ENCODE measurements at places on chromosomes 1 and 21.

GRCh38 chr1:164668491-164669400 is 109.8 kb downstream of the PBX1 start:
- no peak for DNase-seq

- no peak for DNase-seq
Observed at GRCh38 chr1:223760833-223761232, 48.5 kb downstream of the CAPN2 start.

GRCh38 chr1:200991097-200991614 is 32.4 kb downstream of the KIF21B start:
- no peak for DNase-seq

DNA sequence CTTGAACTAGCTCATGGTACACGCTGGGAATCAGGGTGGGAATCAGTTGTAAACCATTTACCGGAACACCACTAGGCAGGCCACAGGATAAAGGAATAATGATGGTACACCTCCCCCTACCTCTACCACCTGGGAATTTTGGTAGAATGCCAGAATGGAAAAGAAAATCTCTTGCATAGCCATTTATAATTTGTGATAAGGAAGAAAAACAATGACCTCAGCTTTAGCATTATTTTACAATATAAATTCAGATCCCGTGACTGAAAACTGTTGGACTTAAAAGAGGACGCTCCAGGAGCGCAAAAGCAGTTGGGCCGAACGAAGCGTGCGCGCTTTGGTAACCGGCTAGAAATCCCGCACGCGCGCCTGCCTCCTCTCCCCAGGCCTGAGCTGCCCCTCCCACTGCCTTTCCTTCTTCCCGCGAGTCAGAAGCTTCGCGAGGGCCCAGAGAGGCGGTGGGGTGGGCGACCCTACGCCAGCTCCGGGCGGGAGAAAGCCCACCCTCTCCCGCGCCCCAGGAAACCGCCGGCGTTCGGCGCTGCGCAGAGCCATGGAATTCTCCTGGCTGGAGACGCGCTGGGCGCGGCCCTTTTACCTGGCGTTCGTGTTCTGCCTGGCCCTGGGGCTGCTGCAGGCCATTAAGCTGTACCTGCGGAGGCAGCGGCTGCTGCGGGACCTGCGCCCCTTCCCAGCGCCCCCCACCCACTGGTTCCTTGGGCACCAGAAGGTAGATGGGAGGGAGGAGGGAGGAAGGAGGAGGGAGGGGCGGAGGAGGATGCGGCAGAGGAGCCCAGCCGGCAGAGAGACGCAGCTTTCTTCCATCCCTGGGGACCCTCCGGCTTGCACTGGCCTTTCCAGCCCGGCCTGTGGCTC is at the start of gene CYP4X1:
TSS of gene CYP4X1 (plus strand) at position 402 of the 873 bp plus-strand sequence. CDS start at position 551, 149 bp downstream.
- DNase-seq: no peak

GRCh38 chr1:43315963-43316737 is 15.4 kb downstream of the TIE1 start:
- no peak for DNase-seq
